Glutamatergic neuron (in vitro differentiated cells): ENCODE measurements at places on chromosomes 4 and X.

- no peak for DNase-seq
Measured at GRCh38 chr4:107017443-107018343, 18.4 kb downstream of the DKK2 start.

- no peak for DNase-seq
Measured at GRCh38 chr4:124019749-124020549, 623.4 kb downstream of the SPRY1 start.

- no peak for DNase-seq
Measured at GRCh38 chr4:136939781-136940180, 592.5 kb downstream of the PCDH18 start.

DNA sequence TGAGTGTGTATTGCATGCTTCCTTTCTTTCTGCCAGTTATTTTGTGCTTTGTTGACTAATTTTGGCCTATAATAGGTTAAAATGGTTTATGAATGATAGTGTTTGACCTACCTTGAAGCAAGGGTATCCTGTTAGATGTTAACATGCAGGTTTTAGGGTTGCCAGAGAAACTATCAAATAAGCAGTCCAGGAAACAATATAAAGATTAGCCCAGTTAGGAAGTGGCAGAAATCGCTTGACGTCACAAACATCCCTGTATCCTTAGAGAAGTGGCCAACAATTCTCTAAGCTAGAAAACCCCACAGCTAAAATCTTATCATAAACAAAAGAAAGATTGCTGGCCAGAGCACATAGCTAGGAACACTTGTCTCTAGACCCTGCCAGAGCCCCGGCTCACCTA lies 3.8 kb downstream of the NAP1L5 start:
- no peak for DNase-seq

DNA sequence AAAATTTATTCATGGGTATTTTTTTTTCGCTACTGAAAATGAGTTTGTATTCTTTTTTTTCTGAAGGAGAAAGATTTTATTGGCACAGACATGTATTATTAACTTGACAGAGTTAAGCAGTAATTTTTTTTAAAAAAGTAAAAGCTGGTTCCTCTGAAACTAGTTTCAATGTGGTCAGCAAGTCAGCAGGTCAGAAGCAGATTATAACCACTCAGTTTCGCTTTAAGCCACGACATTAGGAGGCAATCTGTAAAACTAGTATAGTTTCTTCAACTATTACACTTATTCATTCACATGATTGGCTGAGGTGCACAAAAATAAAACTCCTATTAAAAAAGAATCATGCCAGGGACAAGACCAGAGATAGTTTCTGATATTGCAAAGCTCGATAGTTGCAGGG lies 714.2 kb upstream of the PCDH7 start:
- DNase-seq, result no peak
